ENCODE measurements at places on chromosomes 16 and 17. TPM values are rescaled to one million over a fixed set of nuclear protein-coding genes. Genes with fewer than 3 reads are reported as not detected.

The SPAG9 gene
- total RNA-seq = 25.6 TPM

The MAPT gene
- total RNA-seq = 0.44 TPM

The PLEKHH3 gene
- total RNA-seq = 55.3 TPM

The SLC12A3 gene
- not detected for total RNA-seq

The ZNF205 gene
- total RNA-seq = 13.4 TPM

The SMG1 gene
- total RNA-seq = 42.8 TPM

The GUCY2D gene
- total RNA-seq = not detected

The EVI2B gene
- total RNA-seq = 1.7 TPM

The C16orf96 gene
- 0.04 TPM for total RNA-seq

The AKAP1 gene
- 32.7 TPM for total RNA-seq

The SCARF1 gene
- 2.7 TPM for total RNA-seq

The EXOC3L1 gene
- 1.3 TPM for total RNA-seq
